Mesothelial cell of epicardium (in vitro differentiated cells): ENCODE measurements at places on chromosomes 2 and 18. TPM values are rescaled to one million over a fixed set of nuclear protein-coding genes. Genes with fewer than 3 reads are reported as not detected.
A peak's percentile ranks its signal among the peaks of the same experiment; 100 is the strongest.

ANKRD29 gene
- total RNA-seq, result 2.3 to 2.9 TPM (median 2.4 TPM) in 3 replicates

DPP4 gene
- 7.2 to 8.2 TPM (median 7.6 TPM) in 3 replicates for total RNA-seq

PSD4 gene
- total RNA-seq, result 16.6 to 21.4 TPM (median 20.1 TPM) in 3 replicates

IL37 gene
- not detected in 3 replicates for total RNA-seq

DQX1 gene
- total RNA-seq, result 0.16 to 0.42 TPM (median 0.29 TPM) in 3 replicates

PPP1CB gene
- 158 to 161 TPM (median 160 TPM) in 3 replicates for total RNA-seq

DSG4 gene
- 0.07 to 0.09 TPM (median 0.09 TPM) in 3 replicates for total RNA-seq

CRYGD gene
- not detected in 3 replicates for total RNA-seq

CLHC1 gene
- 38.0 to 46.7 TPM (median 40.5 TPM) in 3 replicates for total RNA-seq

TMEM37 gene
- 11.9 to 13.6 TPM (median 12.6 TPM) in 3 replicates for total RNA-seq

RPRM gene
- total RNA-seq, result 14.4 to 15.5 TPM (median 15.2 TPM) in 3 replicates

BOLL gene
- not detected in 3 replicates for total RNA-seq

GRCh38 chr2:11071211-11071610, 84.1 kb upstream of the SLC66A3 start:
- no peak for DNase-seq
- H3K4me3 ChIP-seq, result no peak overlapping the region
- no peak overlapping the region for H3K27ac ChIP-seq
- H3K36me3 ChIP-seq, result no peaks in the 10 kb centered on the region

- H3K36me3 ChIP-seq, result no peaks in the 10 kb centered on the region
- no peaks in the 10 kb centered on the region for H3K4me1 ChIP-seq
- H3K27me3 ChIP-seq, result no peaks in the 10 kb centered on the region
- no peak for DNase-seq
- H3K4me3 ChIP-seq, result no peak overlapping the region
Observed at GRCh38 chr2:184463866-184464248, 134.5 kb upstream of the ZNF804A start.

DNA sequence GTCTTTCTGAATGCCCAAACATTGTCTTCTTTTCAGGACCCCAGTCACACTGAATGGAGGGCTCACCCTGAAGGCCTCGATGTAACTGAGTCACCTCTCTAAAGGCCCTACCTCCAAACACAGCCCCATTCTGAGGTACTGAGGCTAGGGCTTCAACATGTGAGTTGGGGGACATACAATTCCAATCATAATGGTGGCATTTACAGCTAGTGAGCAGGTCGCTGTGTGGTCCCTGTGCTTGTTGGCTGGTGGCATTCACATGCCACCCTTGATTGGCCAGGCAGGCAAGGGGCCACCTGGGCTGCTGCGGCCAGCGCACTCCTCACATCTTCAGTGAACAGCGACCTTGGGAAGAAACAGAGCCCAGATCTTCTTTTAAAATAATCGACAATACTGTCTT, 30.7 kb downstream of the AMER3 start:
- no peak for DNase-seq
- H3K4me3 ChIP-seq, result no peak overlapping the region
- H3K27me3 ChIP-seq, result peaks cover 39% of the 10 kb centered on the region
- H3K27ac ChIP-seq, result no peak overlapping the region
- no peaks in the 10 kb centered on the region for H3K36me3 ChIP-seq

DNA sequence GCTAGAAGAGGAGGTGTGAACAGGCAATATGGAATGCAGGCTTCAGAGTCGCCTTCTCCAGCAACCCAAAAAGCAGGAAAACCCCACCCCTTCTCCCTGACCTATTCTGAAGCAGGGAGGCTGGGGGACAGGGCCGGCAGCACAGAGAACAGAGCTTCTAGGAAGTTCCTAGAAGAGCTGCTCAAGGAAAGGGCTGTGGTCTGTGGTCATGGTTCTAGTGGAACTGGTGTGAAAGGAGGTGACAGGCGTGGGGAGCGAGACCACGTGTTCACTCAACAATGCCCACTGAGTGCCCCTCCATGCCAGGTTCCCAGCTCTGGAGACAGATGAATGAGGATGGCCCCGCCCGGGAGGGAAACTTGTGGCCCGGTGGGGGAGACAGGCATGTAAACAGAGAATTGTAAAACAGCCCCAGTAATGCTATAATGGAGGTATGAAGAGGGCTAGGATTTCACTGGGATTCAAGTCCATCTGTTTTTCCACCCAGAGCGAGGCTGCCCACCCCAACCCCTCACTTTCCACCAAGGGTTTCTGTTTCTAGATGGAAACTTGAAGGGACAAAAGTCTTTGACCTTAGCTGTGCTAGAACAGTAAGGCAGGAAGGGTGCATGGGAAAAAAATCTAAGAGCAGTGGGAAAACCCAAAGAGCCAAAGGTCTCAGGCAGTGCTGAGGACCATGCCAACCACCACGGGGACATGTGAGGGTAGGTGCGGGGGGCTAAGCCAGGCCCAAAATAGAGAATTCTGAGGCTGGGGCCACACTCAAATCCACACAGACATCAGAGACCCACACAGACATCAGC, 71.8 kb downstream of the TNS1 start:
- H3K36me3 ChIP-seq, result no peaks in the 10 kb centered on the region
- peaks cover 78% of the 10 kb centered on the region for H3K4me1 ChIP-seq
- H3K27me3 ChIP-seq, result no peaks in the 10 kb centered on the region
- no peak for DNase-seq
- no peak overlapping the region for H3K4me3 ChIP-seq

- no peaks in the 10 kb centered on the region for H3K27me3 ChIP-seq
- no peaks in the 10 kb centered on the region for H3K4me1 ChIP-seq
- no peak overlapping the region for H3K27ac ChIP-seq
- H3K36me3 ChIP-seq, result no peaks in the 10 kb centered on the region
Observed at GRCh38 chr2:146678516-146678915, 1166.3 kb upstream of the ACVR2A start.

GRCh38 chr2:121771976-121772742, 16.7 kb downstream of the TSN start:
- H3K36me3 ChIP-seq, result peaks cover 8% of the 10 kb centered on the region
- no peak for DNase-seq
- peak overlapping the region; percentile 66 for H3K27ac ChIP-seq
- no peaks in the 10 kb centered on the region for H3K27me3 ChIP-seq
- H3K4me3 ChIP-seq, result no peak overlapping the region

DNA sequence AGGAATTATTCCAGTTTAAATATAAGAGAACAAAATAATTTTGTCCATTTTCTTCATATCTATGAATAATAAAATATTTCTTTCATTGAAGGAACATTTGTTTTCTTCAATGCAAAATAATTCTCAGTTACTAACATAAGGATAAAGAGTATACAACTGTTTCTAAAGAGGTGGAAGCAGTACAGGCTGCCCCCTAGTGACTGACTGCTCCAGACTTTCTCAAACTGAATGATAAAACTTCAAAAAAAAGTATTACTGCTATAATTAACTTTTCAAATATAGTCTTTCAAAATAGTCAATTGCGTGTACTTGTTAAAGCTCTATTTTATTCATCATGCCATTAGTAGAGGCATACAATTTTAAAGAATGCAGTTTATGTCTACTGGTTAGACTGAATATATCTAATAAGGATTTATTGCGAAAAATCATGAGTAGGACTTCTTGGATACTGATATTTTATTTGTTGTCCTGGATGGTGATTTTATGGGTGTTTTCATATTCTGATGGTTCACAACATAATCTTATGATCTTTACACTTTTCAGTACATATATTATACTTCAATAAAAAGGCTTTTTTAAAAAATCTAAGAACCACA, 100.1 kb downstream of the WDPCP start:
- H3K4me3 ChIP-seq, result no peak overlapping the region
- H3K4me1 ChIP-seq, result no peaks in the 10 kb centered on the region
- no peaks in the 10 kb centered on the region for H3K36me3 ChIP-seq
- no peak for DNase-seq
- no peak overlapping the region for H3K27ac ChIP-seq
- no peaks in the 10 kb centered on the region for H3K27me3 ChIP-seq

DNA sequence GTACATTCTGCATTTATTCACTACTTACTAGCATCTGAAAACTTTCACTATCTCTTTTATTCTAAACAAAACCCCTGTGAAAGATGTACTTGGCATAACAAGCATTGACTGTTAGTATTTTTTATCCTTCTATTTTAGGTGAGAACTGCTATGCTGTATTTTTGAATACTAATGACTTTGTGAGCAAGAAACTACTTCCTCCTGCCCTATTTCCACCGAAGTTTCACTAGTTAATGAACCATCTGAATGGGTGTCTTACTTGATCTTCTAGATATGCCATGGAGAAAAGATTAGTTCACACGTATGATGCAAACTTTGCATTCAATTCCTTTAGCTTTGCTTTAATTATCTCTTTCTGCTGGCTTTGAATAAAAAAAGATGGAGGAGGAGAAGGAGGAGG, 68.1 kb downstream of the EPHA4 start:
- peaks cover 29% of the 10 kb centered on the region for H3K4me1 ChIP-seq
- DNase-seq, result no peak
- H3K36me3 ChIP-seq, result no peaks in the 10 kb centered on the region
- H3K27ac ChIP-seq, result no peak overlapping the region

DNA sequence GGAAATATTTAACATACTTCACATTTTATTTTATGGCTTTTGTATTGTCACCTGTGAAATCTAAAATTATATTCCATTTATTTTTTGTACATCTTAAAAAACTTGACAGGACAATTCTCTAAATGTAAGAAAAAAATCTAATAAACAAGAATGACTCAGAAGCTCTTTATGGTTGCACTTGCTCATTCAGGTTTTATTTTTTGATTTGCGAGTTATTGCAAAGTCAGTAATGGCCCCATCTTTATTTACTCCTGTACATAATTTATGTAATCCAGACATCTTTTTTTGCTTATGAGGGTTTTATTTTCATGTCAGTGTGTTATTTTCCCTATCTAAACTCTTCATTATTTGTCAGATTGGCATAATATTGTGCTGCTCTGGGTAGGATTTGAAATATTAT, 145.1 kb downstream of the MBD5 start:
- no peaks in the 10 kb centered on the region for H3K27me3 ChIP-seq
- peaks cover 11% of the 10 kb centered on the region for H3K36me3 ChIP-seq
- peak overlapping the region; percentile 69 for H3K27ac ChIP-seq
- no peak overlapping the region for H3K4me3 ChIP-seq

DNA sequence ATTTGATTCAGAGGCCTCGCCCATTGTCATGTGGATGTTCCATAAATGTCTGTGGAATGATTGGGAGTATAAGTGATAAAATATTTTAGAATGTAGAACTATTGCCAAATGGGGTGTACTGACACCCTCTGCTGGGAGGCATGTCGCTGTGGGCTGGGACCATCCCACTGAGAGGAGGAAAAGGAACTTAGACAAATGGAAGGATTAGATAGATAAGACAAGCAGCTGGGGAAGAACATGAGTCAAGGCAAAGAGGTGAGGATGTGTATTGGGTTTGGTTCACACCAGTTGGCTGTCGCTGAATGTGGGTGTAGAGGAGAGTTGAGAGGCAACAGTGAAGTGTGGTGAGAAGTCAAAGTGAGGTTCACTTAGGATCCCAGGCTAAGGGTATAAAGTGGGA, 4.0 kb downstream of the C2orf74 start:
- peaks cover 25% of the 10 kb centered on the region for H3K36me3 ChIP-seq
- no peak for DNase-seq
- no peak overlapping the region for H3K4me3 ChIP-seq
- H3K4me1 ChIP-seq, result no peaks in the 10 kb centered on the region
